ENCODE measurements at places on chromosomes 3 and 15.

GRCh38 chr3:25895443-25895842, 105.6 kb downstream of the OXSM start:
- no peak for DNase-seq

DNA sequence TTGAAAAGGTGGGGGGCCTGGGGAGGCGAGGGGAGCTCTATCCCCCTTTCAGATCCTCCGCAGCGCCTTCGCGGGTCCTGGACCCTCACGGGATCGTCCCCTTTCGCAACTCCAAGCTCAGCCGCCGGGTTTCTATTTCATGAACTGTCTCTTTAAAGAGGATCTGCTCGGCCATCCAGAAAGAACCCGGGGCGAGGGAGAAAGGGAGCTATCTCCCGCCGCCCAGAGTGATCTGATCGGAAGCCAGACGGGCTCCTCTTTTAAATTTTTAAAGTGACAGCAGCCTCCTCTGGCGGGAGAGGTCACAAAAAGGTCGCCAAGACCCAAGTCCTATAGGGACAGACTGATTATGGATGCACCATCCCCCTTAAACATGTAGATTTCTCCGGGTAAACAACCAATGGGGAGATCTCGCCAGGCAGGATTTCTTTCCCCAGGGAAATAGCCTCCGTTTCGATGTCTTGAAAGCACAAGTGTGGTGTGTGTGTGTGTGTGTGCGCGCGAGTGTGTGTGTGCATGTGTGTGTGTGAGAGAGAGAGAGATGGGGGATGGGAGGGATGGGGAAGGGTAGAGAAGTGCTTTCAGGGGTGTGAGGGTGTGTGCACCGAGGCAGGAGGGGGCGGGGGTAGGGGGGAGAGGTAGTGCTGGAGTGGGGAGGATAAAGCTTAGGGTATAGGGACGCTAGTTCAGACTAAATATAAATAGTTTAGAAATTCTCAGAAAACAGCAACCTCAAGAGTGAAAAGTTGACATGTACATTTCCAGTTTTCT, 516.1 kb downstream of the MECOM start:
- no peak for DNase-seq

- peak; percentile 97 for DNase-seq
Observed at GRCh38 chr3:122415762-122416654, at the start of gene WDR5B. Gene WDR5B (minus strand): TSS chr3:122416062. CDS start chr3:122415528, 534 bp downstream.

DNA sequence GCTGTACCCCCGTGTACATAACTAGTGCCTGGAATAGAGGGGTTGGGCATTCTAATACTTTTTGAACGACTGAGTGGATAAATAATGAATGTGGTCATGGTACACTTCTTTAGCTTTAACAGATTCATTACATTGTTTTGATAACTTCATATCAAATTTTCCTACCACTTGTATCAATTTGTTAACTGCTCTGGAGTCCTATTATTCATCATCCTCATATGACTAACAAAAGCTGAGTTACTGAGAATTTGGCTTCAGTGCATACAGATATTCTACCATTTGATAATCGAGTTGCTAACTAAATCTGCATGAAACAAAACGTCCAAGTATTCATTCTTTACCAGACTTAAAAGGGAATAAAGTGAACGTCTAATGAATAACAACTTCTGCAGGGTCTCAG, 31.7 kb downstream of the FRMD5 start:
- no peak for DNase-seq

GRCh38 chr3:62214850-62215249, 158.5 kb downstream of the FEZF2 start:
- no peak for DNase-seq

DNA sequence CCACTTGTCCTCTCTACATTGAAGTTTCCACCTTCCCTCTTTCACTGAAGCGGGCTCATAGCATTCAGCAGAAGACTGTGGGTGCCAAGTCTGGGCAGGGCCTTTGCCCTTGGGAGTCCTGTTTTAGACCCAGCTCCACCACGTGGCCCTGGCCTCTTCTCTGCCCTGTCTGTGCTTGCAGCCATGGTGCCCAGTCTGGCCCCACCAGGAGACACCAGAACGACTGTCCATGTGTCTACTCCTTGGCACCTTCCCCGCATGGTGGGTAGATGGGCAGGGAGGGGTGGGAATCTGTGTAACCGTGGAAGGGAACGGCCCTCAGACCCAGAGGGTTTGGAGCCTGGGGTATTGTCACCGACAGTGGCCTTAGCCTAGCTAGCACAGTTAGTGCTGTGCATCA, 17.9 kb upstream of the EMC3 start:
- no peak for DNase-seq

DNA sequence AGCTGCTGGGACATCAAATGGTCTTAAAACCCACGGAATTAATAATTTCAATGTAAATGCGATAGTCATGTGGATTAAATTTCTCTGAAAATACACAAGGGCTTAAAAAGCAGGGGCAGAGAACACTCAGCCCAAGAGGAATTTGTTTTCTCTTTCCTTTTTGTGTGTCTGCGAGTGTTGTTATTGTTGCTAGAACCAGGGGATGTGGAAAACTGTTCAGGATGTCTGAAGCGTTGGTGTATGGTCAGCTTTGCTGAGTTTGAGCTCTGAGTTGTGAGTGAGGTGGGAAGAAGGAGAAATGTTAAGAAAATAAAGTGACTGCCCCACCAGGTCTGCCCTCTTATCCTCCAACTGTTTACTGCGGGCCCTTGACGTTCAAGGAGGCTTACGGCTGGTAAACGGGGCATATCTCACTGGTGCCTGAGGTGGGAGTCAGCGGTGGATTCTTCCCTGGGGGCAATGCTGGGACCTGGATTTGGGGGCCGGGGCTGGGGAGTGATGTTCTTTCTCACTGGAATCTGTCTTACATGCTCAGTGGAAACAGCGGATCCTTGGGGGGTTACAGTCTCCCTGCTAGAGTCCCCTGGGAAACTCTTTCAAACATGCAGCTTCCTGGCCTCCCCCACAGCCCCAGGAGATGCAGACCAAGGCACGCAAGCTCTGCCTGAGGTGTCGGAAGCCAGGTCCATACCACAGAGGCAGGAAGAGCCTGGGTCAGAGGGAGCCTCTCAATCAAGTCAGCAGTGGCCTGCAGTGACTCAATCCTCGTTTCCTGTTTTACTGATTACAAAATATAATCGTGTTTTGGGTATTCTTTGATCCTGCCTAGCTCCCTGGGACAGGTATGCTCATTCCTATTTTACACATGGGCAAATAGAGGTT, 41.8 kb downstream of the ITGA11 start:
- no peak for DNase-seq

DNA sequence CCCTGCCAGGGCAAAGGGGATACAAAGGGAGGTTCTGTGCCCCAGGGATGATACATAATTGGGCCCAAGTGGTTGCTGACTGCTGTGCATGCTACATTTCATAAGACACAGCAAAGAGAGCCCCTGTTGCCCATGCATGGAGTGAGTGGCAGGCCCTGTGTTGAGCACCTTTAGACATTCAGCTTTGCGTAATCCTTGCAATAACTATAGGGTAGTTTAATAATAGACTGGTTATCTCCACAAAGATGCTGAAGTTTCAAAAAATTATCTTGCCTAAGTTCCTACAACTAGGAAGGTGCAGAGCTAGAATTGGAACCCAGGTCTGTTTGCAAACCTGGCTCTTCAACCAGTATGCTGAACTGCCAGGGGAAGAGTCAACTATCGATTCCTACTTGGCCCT, 1.7 kb upstream of the OGG1 start:
- DNase-seq = no peak

DNA sequence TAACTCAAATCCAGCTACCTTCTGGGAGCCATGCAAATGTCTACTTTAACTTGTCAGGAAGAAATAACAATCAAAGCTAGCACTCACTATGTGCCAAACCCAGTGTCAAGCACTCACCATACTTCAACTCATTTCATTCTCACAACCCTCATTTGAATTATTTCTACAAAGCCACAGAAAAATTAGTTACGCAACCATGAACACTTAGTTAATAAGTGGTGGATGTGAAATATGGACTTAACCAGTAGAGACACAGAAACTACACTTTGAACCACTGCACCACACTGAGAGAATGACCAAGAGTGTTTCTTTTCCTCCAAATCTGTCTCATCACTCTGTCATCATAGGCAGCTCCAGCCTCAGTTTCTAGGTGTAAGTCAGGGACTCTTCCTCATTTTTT, 91.0 kb upstream of the MBNL1 start:
- no peak for DNase-seq

- no peak for DNase-seq
Observed at GRCh38 chr3:53939813-53940212, 48.2 kb upstream of the SELENOK start.

GRCh38 chr3:35773417-35773816, 134.1 kb downstream of the ARPP21 start:
- DNase-seq = no peak

- DNase-seq = no peak
Observed at GRCh38 chr15:61036136-61036535, 193.0 kb downstream of the RORA start.

DNA sequence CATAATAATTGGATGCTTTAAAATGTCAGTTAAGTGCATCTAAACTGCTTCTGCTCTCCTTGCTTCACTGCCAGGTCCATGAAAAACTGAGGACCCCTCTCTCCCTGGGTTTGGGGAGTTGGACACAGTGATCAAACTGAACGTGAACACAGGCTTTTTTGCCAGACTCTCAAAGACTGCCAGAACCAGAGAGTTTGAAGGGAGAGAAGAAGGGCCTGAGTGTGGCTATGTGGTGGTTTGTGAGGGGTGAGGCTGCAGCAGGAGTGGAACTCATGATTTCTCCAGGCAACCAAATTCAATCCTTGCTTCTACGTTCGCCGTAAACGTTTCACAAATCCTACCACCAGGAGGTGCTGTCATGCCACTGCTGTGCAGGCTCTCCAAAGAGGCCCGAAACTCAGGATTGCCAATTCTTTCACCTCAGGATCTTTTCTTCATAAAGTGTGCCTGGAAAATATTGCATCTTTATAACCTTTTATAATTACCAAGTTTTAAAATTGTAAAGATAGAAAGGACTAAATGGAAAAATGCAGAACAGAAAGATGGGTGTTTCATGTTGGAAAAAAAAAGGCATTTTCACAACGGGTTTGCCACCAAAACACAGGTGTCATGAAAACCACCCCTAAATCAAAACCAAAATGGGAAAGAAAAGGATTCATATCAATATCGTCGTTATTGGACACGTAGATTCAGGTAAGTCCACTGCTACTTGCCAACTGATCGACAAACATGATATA, 19.7 kb downstream of the TM4SF4 start:
- no peak for DNase-seq

GRCh38 chr3:116322750-116323375, 122.4 kb downstream of the LSAMP start:
- no peak for DNase-seq

DNA sequence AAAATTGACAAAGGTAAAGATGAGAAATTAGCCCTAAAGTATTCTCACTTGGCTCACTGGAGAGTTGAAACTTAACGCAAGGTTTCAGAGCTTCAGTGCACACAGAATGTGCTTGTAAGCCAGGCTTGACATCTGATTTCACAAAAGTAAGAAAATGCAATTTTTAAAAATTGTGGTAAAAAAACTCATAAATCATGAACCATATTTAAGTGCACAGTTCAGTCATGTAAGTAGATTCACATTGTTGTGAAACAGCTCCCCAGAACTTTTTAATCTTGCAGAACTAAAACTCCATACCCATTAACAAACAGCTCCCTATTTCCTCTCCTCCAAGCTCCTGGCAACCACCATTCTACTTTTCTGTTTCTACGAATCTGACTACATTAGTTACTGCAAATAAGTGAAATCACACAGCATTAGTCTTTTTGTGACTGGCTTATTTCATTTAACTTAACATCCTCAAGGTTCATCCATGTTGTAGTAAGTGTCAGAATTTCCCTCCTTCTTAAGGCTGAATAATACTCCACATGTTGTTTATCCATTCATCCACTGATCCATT, 14.5 kb downstream of the RTP3 start:
- DNase-seq = no peak

DNA sequence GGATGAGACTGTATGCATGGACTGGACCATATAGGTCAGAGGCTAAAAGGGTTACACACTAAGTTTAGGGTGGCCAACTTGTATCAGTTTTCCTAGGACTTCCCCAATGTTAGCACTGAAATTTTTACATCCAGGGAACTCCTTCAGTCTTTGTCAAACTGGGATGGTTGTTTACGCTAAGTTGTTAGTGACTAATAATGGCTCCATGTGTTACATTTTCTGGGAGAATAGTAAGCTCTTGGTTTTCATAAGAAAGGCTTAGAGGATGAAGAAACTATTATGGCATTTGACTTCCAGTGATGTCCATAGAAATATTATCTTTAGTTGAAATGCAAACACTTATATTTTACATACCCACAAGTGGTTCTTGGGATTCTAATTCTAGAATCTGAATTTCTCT, 57.9 kb upstream of the ST3GAL6 start:
- DNase-seq = no peak

- DNase-seq = no peak
Observed at GRCh38 chr3:99637368-99638111, 854 bp upstream of the COL8A1 start.

GRCh38 chr3:8777978-8778267, 8.5 kb upstream of the OXTR start:
- no peak for DNase-seq

- no peak for DNase-seq
Observed at GRCh38 chr3:57718118-57718517, 25.2 kb upstream of the DENND6A start.

DNA sequence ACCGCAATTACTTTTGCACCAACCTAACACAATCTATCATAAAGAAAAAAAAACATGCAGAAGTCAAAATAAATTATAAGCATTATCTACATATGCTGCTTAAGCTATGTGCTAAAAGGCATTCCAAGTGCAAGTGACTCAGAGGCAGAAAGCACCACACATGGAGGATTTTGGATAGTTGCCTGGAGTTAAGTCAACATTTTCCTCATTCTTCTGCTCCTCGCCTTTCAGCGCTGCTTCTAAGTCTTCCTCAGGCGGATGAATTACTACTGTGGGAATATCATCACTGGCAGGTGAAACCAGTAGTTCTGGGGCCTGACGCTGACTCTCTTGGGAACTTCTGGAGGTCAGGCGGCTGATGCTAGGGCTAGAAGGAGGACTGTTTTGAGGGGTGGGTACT, 53.1 kb downstream of the SLC4A7 start:
- DNase-seq = no peak

DNA sequence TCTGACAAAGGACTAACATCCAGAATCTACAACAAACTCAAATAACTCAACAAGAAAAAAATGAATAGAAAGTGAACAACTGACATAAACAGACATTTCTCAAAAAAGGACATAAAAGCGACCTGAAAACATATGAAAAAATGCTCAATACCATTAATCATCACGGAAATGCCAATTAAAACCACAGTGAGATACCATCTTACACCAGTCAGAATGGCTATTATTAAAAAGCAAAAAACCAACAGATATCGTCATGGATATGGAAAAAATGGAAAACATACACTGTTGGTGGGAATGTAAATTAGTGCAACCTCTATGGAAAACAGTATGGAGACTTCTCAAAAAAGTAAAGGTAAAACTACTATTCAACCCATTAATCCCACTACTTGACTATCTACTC, 53.3 kb downstream of the ZNF385D start:
- DNase-seq = no peak

DNA sequence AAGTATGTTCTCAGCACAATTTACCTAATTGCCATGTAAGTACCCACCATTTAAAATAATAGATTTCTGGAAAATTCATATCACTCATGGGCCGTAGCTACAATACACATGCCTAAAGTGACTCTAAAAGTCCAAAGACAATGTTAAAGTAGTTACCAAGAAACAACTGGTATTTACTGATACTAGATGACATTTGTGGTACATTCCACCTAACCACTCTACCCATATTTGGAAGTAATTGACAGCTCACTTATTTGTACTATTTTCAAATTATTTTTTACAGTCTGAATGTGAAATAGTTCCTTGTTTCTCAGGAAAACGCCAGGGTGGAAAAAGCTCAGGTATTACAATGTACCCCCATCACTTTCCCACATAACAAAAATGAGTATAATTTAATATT, 573.0 kb downstream of the MECOM start:
- DNase-seq = no peak

All from stimulated activated CD8-positive, alpha-beta memory T cell treated with anti-CD3 and anti-CD28 coated beads, Interleukin-12 subunit alpha, Interleukin-12 subunit beta, amount 100 ng/mL, for 4 hours (primary cell).